ENCODE measurements at places on chromosomes 4 and X. TPM values are rescaled to one million over a fixed set of nuclear protein-coding genes. Genes with fewer than 3 reads are reported as not detected.

GRCh38 chr4:121138039-121138825 lies 25.9 kb downstream of the TNIP3 start:
- DNase-seq: no peak

The HPGDS gene
- total RNA-seq: not detected

The STARD8 gene
- 1.00 TPM for total RNA-seq

- no peak for DNase-seq
These were observed 244.9 kb downstream of the FRMPD4 start for GRCh38 chrX:12383196-12383595.

The CLDN2 gene
- total RNA-seq: 1.2 TPM

GRCh38 chr4:40886931-40887763 lies 137.4 kb downstream of the NSUN7 start:
- DNase-seq: no peak

The HOPX gene
- total RNA-seq: 0.55 TPM

The UGT2A3 gene
- total RNA-seq: 0.67 TPM

DNA sequence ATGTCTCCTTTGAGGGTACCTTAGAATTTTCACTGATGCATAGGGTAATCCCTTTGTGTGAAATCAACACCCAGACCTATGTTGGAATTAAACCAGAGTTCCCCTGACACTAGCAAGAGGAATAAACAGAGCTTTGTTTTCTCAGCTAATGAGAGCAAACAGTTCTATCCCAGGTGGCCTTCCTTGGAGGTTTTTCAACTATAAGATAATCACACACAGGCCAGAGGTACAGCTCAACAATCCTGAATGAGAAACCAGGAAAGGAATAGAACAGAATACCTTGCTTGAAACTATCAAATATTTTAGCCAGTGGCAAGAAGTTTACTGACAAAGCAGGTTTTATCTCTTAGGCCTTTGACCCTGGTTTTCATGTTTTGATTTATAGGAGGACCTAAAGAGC lies 100.2 kb downstream of the OTC start:
- no peak for DNase-seq

The RNF175 gene
- total RNA-seq: 1.9 TPM

DNA sequence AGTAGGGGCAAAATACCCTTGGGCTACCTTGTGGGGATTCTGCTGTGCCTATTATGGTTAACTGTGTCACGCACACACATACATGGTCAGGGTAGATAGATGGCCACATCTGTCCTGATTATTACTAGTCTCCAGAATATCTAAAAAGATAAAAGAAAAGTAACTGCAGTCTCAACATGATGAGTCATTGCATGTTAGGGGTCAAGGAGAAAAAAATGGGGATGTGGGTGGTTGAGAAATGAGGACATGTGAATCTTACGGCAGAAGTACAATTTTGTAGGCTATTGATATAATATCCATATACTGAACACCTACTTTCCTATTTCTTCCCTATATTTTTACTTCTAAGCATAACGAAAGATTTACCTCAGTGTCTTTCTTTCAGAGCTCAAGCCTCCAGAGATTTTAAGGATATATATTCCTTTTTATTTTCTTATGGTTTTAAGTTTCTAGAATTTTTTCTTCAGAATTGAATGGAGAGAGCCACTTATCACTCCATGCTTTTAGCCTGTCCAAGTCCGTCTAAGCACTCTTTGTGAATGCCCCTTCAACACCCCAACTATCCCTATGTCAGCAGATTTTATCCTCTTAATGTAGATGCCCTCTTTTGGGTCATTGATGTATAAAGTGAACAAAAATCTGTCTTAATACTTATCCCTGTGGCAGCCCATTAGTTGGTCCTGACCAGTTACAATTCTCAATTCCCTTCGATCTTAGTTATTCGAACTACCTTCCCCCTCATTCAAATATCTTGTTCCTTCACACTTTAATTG lies 642.2 kb downstream of the IQCM start:
- DNase-seq: no peak

GRCh38 chr4:173656898-173657297 lies 126.9 kb upstream of the HAND2 start:
- DNase-seq: no peak

- no peak for DNase-seq
These were observed 693 bp downstream of the OCIAD1 start for GRCh38 chr4:48831532-48832030.

The IL9R gene
- total RNA-seq: not detected

The RAB41 gene
- total RNA-seq: not detected

DNA sequence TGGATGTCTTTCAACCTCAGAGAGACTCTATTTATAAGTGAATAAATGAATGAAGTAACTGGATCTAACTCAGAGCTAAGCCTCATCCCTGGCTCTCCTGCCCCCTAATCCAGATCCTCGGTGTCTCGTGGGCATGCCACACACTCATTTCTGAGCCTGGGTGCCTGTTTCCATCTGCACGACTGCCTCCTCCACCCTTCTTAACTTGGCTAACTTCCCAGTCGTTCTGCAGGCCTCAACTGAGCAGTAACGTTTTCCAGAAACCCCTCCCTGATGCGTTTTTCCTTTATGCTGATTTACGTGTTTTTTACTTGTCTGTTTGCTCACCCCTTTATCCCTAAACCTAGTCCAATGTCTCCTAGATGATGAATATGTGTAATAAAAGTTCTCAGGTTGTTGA lies 186.9 kb upstream of the HS3ST1 start:
- DNase-seq: no peak

DNA sequence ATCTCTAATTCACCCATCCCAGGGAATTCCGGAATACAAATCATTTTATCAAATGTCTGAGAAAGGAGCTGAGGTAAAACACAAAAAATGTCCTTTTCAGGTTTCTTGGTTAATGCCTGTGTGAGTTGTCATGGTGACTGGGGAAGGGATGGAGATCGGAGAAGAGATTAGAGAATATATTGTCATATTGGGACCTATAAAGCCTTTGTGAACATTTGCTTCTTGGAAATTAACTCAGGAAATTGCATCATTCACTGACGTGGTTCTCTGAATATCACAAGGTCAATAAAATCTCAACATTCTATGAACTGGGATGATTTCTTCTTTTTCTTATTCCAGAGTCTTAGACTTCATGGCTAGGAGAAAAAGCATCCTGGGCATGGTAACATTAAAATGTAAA lies 174.8 kb upstream of the GLRA2 start:
- no peak for DNase-seq

DNA sequence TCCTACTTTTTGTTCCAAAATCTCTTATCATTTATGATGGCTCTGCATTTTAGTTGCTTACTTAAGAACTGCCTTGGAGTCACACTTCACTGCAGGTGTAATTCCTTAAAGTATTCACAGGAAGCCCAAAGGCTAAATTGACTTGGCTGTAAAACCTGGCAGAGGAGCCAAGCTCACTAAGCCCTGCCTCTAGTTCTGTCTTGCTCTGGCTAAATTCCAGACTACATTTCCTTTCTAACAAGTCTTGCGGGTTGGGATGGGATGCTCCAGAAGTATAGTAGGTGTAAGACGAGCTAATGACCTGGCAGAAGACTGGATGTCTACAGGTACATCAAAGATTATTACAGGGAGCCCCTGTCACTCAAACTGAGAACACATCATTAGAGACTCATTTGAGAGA lies 924.0 kb upstream of the INTU start:
- no peak for DNase-seq

The NUP62CL gene
- total RNA-seq: 16.0 TPM

DNA sequence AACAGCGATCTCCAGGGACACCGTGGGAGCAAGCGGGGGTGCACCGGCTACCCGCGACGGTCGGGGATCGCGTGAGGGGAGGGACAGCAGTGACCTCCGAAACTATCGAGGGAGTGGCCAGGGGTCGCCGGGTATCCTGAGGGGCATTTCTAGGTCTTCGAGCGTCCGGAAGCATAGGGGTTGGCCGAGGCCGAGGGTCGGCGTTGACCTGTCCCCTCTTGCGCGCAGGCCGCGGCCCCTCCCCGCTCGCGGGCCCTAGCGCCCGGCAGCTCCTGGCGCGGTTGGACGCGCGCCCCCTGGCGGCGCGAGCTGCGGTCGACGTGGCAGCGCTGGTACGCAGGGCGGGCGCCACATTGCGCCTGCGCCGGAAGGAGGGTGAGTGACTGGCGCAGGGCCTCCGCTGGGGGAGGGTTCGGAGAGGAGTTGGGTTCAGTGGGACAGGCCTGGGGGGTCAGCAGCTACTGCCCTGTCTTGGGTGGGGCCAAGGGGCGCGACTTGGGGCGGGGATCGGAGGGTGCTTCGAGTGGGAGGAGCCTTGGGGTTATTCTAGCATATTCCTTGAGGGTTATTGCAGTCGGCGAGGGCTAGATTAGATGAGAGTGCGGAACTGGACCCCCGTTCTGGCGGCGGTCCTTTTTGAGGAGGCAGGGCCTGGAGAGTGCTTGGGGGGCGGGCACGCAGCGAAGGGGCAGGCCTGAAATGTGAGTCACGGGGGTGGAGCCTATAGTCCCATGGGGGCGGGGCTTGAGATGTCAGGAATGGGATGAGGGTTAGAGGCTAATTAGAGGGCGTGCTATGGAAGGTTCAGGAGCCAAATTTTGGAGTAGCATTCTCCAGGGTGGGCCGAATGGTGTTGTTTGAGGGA lies 1.2 kb downstream of the MAGIX start:
- peak; percentile 63 for DNase-seq

The ZNF157 gene
- total RNA-seq: 2.0 TPM

- DNase-seq: no peak
These were observed 70.7 kb upstream of the ANXA10 start for GRCh38 chr4:168021666-168022065.

The PCSK1N gene
- total RNA-seq: 55.4 TPM
